ENCODE measurements at places on chromosomes 6 and 20.

DNA sequence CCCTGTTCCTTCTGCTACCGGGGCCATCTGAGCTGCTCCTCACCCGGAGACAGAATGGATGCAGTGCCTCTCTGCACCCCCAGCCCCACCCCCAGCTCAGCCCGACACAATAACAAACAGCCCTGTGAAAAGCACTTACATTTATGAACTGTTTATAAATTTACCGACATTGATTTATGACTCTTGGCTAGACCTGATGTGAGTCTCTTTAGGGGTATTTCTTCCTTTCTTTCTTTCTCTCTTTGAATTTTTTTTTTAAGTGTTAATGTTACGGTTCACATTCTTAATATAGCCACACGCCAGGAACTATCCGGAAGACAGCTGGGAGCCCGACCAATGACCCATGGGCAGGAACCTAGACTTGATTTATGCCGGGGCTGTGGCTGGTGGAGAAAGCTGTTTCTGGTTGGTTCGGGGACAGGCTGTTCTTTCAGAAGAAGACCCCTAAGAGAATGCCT is 266.3 kb downstream of the CDC5L start:
- no peak for DNase-seq

GRCh38 chr6:114090626-114091025 is 119.7 kb upstream of the HDAC2 start:
- DNase-seq = no peak

DNA sequence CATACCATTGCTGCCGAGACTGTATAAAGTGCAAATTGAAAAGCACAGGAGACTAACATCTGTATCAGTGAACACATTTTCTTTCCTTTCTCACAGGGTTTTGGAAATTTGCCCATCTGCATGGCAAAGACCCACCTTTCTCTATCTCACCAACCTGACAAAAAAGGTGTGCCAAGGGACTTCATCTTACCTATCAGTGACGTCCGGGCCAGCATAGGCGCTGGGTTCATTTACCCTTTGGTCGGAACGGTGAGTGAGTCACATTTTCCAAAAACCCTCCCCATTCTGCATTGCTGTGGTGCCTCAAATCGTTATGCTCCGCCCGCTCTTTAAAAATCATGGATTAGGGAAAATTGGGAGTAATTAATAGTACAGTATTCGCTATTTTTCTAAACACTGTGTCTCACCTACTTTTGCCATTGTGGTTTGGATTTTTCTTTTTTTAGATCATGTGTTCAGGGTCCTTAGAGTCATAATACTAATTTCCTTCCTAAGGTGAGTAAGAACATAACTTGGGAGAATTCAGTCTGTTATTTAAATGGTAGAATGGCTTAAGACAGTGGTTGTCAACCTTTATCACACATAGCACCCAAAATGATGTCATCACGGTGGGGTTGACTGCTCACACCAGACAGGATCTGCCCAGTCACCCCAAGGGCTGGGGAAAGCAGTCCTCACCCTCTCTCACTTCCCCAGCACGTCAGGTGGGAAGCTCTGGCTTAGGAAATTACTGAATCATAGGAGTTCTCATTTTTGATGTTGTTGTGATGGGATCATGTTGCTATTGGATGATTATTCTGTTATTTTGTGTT is 171.6 kb downstream of the MTHFD1L start:
- DNase-seq = peak; percentile 6

GRCh38 chr20:61434341-61434781 is 182.3 kb downstream of the CDH4 start:
- no peak for DNase-seq

- DNase-seq = no peak
Observed at GRCh38 chr6:122798099-122798641, 9.1 kb downstream of the SMPDL3A start.
